ENCODE measurements at places on chromosomes 6 and 20.
A peak's percentile ranks its signal among the peaks of the same experiment; 100 is the strongest.

DNA sequence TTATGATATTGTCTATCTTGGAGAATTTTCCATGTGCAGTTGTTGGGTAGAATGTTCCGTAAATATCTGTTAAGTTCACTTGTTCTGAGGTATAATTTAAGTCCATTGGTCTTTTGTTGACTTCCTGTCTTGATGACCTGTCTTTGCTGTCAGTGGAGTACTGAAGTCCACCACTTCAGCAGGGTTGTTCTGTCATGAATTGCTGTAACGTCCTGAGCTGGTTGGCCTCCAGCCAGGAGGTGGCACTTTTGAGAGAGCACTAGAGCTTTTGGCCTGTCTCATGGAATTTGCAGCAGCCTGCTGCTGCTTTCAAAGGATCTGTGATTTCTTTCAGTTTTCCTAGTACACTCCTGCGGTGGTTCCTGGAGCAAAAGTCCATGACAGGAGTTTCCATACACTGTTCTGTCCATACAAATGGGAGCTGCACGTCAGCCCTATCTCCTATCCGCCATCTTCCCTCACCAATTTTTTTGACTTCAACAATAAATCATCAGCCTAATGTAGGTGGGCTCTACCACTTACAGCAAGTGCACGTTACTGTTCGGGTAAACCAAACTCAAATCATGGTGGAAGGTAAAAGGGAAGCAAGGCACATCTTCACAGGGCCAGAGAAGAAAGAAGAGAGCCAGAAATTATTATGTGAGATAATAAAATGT is 46.9 kb upstream of the TRERF1 start:
- no peak for DNase-seq

DNA sequence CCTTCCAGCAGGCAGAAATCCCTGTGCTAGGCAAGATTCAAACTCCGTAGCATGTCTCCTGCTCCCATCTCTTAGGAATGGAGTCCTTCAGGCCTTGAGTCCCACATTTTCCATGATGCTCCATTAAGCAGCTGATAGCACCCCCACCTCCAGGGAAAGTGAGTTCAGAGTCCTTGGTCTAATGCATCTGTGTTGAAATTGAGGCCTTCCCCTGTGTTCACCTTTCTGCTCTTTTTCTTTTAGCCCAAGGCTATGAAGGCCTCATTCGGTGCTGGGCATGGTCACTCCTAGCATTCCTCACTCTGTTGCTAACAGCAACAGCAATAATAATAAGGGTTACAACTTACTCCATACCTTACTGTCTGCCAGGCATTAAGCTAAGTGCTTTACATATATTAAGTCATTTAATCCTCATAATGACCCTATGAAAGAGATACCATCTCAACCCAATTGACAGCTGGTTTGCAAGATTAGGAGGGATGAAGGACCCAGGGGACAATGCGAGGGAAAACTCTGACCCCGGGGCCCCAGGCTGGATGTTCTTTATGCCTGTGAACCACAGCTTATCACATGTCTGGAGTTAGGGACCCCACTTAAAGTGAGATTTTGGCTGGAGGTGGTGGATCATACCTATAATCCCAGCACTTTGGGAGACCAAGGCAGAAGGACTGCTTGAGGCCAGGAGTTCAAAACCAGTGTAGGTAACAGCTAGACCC is 17.5 kb upstream of the PANK2 start:
- no peak for DNase-seq

DNA sequence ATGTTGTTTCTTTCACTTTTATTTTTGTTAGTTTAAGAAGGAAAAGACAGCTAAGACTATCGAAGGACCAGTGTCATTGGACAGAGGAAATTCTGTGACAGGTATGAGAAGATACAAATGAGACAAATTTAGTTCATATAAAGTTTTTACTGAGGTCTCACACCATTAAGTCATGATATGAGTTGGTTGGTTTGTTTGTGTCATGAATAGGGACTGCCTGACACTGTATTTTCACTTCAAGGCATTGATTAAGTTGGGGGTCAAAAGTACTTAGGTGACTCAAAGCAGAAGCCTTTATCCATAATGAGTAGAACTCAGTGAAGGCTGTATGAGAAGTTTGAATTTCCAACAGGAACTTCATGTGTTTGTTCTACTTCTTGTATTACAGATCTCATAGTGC is 21.3 kb upstream of the HIVEP2 start:
- DNase-seq: no peak

- no peak for DNase-seq
Observed at GRCh38 chr6:148226284-148226683, 116.4 kb upstream of the SASH1 start.

DNA sequence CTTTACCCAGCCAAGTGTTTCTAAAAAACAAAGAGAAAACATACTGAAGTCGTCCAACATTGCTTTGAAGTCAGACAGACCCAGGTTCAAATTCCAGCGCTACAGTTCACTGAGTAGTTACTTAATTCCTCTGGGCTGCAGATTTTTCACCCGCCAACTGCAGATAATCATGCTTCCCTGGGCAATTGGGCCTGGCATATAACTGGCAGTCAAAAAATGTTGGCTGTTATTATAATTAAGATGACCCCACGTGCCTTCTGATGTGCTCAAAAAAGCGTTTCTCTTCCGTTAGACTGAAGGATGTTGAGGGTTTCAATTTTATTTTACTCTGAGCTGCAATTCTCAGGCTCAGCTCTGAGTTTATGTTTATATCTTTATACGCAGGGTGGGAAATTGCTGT is 156.1 kb upstream of the CITED2 start:
- no peak for DNase-seq

DNA sequence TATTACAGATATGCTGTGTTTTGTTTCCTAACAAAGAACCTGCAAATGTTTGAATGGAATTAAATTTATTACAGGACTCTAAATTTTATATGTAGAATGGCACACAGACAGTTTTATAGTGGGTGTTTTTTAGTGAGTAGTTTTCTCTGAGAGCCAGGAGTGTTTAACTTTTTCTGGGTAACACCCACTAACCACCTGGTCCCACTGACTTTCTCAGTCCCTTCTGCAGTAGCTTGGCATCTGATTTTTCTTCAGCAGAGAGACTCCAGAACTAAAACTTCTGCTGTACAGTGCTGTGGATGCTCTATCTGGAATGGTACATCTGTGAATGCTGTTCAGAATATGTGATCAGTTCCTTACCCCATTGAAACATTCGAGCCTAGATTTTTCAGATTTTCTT is 6.3 kb downstream of the YWHAB start:
- DNase-seq: no peak

- peak; percentile 82 for DNase-seq
Observed at GRCh38 chr20:64062596-64063388, at the start of gene TCEA2. Gene TCEA2 (plus strand): TSS chr20:64063198. CDS start chr20:64063313, 115 bp downstream.

GRCh38 chr6:27617700-27618689 is 145.1 kb upstream of the ZNF184 start:
- DNase-seq: peak; percentile 46

- no peak for DNase-seq
Observed at GRCh38 chr20:62368976-62369814, 2.1 kb upstream of the LAMA5 start.

DNA sequence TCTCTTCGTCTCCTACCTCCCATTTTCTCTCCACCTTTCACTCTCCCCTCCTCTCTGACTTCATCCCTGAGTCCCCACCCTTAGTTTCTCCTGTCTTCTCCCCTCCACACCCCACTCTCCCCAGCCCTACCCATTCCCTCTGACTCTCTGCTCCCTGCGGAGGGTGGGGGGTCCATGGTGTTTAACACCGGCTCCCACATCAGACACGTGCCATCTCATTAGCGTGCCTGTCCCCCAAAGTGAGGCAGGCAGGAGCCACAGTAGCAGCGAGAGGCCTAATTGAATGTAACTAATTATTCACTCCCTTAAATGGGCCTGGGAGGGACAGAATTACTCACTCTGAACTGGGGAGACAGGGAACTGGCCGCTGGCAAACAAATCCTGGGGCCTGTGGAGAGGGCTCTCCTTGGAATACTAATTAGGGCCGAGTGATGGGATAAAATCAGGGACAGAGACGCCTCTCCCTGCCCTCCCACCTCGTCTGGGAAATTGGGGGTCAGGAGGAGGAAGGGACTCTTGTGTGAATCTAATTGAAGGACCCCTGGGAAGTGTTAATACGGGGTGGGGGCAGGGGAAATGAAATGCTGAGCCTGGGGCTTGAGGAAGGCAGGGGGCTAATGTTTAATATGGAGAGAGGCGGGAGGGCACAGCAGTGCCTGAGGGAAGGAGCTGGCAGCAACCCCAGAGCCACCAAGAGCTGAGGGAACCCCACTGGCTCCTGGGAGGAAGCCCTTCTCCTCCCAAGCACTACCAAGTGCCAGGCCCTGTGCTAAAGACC is 17.9 kb downstream of the CD40 start:
- no peak for DNase-seq

GRCh38 chr6:20056350-20056992 is 155.8 kb downstream of the MBOAT1 start:
- DNase-seq: peak; percentile 41

- DNase-seq: no peak
Observed at GRCh38 chr20:58665606-58666005, 14.5 kb downstream of the STX16 start.
